ENCODE measurements at places on chromosomes 2 and 18.

GRCh38 chr2:147594038-147594437 is 250.8 kb upstream of the ACVR2A start:
- no peak for DNase-seq

GRCh38 chr2:144341538-144341937 is 178.4 kb downstream of the ZEB2 start:
- DNase-seq = no peak

- DNase-seq = no peak
Measured at GRCh38 chr2:1514391-1515072, 101.3 kb downstream of the TPO start.

DNA sequence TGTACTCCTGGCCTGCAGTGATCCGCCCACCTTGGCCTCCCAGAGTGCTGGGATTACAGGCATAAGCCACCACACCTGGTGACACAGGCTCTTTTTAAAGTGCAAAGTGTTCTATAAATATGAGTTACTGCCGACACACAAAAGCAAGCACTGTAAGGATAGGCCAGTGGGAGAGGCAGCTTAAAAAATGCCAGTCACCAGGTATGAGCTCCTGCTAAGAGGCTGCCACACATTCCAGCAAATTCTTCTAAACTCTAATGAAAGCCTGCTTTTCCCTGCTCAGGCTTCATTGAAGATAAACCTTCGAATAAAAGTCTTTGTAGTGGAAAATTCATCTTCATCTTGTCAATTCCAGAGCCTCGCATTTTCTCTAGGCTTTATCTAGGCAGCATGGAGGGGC is 203.0 kb upstream of the PID1 start:
- DNase-seq = no peak

DNA sequence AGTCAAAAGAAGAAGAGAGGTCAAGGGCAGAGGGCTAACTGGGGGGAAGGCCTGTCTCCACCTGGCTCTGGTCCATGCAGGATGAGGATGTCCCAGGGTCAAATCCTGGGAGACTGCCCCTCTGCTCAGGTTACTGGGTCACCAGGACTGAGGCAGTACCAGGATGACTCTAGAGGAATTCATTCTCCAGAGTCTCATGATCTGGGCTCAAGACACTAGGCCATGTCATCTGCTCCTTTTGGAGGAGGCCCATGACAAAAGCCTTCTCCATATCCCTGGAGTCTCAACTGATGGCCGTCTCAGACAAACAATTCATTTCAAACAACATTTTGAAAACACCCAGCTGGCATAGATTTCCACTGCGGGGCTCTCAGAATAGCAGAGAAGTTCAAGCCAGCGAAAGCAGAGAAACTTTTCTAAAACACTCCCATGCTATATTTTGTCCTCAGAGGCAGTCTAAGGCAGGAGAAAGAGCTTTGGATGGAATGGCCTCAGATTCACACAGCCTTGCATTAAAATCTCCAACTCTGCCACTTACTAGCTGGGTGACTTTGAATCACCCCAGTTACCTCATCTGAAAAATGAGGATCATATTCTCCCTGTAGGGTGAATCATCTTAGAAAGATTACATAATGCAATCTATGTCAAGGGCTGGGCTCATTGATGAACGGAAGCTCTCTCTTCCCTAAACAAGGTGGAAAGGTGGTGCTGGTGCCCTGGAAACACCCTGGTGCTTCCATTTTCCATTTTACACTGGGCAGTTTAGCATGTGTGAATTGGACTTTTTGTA is 48.8 kb upstream of the LCLAT1 start:
- DNase-seq = no peak

- DNase-seq = no peak
Measured at GRCh38 chr2:63737081-63737751, 104.5 kb upstream of the UGP2 start.

DNA sequence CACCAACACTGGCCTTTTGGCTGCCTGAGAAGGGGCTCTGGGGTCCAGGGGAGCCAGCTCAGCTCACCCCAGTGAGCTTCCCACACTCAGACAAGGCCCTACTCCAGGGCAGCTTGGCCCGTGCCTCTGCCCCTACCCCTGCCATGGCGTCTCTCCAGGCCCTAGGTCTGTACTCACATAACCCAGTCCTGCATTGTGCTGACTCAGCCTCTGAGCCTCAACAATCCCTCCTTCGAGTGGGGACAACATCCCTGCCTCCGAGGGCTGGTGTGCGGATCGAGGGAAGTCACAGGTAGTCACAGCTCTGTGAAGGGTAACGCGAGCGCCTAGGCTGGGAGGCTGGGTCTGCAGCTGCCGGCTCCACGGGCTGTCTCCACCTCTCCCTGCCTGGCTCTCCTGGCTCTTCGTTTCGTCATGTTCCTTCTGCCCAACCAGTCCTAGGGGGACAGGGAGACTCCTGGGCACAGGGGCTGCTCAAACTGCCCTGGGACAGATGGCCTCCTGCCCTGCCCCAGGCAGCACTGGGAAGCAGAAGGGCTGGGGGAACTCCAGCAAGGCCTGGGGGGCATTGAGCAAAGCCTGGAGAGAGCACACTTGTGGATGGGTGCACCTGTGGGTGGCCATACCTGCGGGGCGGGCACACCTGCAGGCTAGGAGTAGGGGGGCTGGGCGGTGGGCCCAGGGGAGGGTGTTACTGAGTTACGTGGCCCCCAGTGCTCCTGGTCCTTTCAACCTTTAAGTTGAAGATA is 74.6 kb downstream of the RRM2 start:
- DNase-seq = no peak

- DNase-seq = peak; percentile 76
Measured at GRCh38 chr2:230905448-230906421, 19.3 kb downstream of the GPR55 start.

DNA sequence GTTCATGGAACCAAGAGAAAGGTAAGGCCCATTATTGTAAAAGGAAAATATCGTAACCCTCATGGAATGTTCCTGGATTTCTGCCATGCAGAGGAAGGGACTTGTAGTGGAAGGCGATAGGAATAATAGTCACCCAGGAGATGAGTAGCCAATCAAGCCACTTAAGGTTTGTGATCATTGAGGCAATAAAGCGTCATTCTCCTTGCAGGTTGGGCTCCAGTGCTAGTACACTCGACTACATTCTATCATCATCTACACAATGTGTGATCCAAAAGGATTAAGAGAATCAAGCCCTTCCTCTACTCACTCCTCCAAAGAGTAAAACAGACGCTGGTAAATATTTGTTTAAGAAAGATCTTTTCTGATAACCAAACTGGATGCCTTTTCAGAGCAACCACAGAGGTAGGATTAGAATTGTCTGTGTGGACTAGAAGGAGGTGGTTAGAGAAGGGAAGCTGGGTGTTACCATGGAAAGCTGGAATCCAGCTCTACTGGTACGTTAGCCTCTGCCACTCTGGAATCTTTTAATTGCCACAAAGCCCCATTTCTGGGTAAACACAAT is 245.7 kb downstream of the IKZF2 start:
- DNase-seq = no peak

GRCh38 chr2:88239781-88240180 is 69.6 kb downstream of the THNSL2 start:
- peak; percentile 52 for DNase-seq

DNA sequence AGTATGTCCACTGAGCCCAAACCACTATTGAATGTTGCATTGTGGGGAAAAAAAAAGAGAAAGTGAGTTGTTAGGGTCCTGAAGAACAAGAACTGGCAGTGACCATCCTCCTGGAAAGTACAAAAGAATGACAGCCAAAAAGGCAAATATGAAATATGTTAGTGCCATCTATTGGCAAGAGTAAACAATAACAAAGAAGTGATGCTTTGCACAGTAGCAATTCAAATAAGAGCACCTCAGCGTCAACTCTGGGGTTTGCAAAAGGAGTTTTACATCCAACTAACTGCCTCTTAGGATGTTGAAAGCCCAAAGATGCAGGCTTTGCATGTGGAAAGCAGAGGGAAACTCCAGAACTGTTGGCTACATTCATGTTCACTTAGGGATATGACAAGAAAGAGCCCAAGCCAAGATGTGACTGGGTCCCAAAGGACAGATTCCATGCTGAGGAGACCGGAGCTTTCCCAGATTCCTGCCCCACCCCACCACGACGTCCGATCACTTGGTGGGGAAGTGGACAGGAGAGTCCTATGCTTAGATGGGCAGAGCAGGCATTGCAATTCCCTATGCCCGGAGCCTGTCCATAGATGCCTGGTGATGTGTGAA is 15.6 kb downstream of the TRABD2A start:
- no peak for DNase-seq

DNA sequence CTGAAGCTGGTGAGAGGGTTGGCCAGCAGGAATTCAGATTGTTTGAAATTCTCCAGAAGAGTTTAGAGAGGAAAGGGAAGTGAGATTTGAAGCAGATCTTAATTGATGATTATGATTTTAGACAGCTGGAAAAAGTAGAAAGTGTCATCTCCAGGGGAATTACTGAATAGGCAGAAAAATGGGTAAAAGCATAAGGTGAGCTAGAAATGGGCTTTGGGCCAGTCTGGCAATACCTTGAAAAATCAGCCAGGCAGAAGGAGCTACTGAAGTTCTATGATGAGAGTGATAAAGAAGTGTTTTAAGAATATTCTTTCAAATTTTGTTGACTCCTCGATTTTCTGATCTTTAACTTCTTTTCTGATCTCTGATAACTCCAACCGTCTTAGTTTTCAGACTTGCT is 172.9 kb upstream of the CCDC150 start:
- no peak for DNase-seq

DNA sequence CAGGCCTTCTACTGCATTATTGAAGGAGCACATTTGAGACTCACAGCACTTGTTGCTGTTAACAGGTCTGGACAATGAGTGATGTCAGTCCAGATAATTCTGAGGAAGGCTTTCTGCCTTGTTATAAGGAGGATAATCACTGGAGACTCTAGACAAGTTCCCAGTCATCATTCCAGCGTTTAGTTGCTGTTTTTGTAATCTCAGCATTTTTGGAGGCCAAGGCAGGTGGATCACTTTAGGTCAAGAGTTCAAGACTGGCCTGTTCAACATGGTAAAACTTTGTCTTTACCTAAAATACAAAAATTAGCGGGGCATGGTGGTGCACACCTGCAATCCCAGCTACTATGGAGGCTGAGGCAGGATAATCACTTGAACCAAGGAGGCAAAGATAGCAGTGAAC is 39.6 kb upstream of the TRIM43B start:
- no peak for DNase-seq

DNA sequence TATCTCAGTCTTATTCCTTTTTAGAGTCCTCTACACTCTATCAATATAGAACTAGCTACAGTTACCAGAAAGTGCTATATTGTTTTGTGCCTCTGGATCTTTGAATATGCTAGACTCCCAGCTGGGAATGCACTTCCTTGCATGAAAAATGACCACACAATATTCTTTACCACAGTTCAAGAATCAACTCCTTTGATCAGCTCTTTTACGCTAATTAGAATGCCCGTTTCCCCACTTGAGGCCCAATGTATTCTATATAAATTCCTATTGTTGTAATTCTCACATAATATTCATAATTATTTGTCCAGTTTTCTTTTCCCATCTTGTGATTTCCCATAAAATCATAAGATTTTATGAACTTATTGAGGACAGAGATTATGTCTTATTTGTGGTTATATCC is 142.2 kb downstream of the UBE2E3 start:
- DNase-seq = no peak

DNA sequence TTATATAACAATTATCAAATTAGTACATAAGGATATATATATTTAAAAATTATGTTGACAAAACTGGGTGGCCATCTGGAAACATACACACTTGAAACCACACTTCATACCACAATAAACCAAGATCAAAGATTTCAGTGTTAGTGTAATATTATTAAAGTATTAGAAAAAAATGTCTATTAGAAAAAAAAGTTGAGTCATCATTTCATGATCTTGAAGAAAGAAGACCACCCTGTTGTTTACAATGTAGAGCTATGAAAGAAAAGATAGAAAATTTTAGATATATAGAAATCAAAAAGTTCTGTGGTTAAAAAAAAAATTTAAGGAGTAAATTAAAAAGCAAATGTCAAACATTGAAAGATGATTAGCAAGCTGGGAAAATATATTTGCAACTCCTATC is 224.5 kb upstream of the CDH20 start:
- DNase-seq = no peak

DNA sequence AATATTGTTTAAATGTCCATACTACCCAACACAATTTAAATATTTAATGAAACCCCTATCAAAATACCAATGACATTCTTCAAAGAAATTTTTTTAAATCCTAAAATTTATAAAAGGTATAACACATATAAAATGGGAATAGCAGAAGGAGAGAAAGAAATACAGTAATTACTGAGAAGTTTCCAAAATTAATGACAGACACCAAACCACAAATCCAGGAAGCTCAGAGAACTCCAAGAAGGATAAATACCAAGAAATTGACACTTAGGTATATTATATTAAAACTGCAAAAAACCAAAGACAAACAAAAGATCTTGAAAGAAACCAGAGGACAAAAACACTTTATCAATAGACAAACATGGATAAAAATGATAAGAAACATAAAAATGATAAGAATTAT is 101.1 kb downstream of the MEMO1 start:
- no peak for DNase-seq

- no peak for DNase-seq
Measured at GRCh38 chr18:49183921-49184320, 233.2 kb upstream of the SMAD7 start.

DNA sequence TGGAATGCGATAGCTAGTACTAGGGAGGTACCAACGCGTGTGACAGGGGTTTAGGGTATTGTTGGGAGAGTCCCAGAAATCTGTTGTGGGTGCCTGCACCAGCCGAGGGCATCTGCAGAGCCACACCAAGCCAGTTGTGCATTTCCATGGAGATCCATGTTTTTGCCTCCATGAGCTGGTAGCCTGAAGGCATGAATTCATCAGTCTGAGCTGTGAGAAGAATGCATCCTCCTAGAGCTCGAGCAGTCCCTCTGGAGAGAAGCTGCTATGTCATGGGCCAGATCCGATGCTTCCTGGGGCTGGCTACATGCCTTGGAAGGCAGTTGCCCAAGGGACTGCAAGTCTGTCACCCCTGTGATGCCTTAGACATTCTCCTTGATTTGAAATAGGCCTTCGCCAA is 57.9 kb downstream of the LIPG start:
- DNase-seq = no peak

DNA sequence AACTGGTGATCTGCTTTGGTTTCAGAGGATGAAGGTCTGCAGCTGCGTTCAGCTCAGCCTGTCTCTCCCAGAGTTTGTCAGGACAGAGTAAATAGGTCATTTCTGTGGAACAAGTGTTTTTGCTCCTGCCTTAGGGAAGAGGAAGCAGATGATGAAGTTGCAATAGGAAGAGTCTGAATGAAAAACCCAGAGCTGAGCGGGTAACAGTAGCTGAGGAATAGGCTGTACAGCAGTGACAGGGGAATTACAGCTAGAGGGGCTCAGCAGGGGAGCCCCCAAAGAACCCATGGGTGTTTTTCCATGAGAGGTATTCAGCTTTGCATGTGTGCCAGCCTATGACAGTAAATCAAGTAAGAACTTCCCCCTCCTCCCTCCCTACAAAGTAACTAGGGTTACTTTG is 10.3 kb upstream of the CYBRD1 start:
- no peak for DNase-seq

- no peak for DNase-seq
Measured at GRCh38 chr2:25650256-25650655, 23.1 kb downstream of the DTNB start.
